ENCODE measurements at places on chromosomes 6 and 20.

- no peak for DNase-seq
These were observed 4.5 kb upstream of the GATA5 start for GRCh38 chr20:62480318-62480717.

DNA sequence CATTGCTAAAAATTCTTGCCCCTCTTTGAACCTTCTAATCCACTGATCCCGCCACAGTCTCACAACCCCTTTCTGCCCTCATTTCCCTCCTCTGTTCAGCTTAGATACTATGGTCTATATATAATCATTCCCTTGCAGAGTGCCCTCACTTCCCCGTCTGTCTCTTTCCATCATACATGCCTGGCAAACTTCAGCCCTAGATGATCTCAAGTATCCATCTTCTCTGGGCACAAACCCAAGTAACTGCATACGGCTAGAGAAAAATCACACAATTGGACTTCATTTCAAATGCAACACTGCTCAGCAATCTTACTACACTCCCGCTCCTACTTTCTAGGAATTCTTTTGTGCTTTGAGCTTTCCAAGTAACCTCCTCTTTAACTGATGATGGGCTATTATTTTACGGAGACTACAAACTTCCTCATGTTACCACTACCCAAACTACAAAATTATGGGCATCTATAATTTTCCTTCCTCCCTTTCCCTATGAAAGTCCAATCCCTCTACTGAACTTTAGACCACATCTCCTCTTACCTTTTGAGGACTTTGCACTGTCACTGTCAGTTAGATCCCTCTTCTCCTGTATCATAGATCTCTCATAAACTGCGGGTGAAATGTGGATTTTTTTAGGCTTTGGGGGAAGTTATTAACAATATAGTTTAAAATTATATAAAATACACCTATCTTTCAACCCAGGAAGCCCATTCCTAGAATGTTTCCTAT lies 135.6 kb downstream of the BTBD9 start:
- no peak for DNase-seq

- DNase-seq = no peak
These were observed 114.1 kb upstream of the HDDC2 start for GRCh38 chr6:125415913-125416312.

DNA sequence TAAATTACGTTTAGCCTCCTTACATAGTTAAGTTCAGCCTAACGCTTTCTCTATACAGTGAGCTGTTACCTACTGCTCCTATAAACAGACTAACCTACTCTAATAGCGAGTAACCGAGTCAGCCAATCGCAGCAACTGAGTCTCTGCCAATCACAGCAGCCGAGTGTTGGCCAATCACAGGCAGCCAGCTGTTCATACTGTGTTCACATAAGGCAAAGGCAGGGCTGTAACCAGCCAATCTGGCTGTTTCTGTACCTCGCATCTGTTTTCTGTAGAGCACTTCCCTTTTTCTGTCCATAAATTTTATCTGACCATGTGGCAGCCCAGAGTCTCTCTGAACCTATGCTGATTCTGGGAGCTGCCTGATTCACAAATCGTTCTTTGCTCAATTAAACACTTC lies 263.9 kb upstream of the JARID2 start:
- no peak for DNase-seq

DNA sequence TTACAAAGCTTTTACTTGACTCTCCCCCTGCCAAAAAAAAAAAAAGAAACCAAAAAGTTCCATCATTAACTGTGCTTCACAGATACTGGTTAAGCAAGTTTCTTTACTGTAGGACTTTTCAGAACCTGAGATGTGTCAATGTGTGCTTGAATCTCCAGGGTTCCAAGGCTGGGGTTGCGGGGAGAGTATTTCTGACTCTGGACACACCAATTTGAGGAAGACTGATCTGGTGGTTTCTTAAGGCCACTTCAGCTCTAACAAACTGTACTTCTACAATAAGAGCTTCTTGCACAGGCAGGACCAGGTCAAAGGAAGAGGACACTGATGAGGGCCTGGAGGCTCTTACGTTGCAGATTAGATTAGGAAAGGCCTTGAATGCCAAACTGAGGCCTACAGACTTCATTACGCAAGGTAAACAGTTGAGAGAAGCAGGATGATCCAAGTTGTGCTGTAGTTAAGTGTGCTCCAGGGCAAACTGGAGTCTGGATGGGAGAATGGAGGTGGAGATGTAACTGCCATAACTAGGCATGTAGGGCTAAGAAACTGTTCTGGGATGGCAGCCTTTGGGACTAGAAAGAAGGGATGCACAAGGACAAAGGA lies 24.4 kb downstream of the COMMD7 start:
- no peak for DNase-seq

DNA sequence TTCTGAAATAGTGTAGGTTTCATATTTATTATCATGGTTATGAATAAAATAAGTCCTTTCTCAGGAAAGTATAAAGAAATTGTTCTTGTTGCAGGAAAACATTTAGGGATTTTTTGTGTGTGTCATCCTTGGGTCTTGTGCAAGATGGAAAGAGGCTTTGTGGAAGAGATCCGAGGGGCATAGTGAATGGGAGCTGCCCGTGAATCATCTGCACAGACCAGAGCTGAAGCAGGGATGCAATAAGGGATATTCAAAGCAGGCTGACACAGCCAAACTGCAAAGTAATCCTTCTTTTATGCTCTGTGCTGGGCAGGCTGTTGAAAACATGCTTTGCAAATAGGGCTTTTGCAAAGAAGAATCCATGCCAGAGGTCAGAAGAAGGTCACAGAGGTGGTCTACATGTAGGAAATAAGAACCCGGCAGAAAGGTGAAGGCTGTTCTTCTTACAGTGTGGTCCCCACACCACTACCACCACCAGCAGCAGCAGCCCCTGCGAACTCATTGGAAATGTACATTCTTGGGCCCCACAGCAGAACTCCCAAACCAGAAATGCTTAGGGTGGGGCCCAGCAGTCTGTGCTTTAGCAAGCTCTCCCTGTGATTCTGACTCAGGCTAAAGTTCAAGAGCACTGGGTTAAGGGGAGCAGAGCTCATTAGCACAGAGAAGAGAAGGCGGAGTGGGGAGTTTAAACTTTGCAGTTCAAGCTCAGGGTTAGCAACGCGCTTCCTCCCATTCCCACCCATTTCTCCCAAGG lies 237.6 kb downstream of the QKI start:
- DNase-seq = no peak

GRCh38 chr6:102300350-102300749 lies 906.8 kb downstream of the GRIK2 start:
- no peak for DNase-seq

GRCh38 chr20:32610472-32611218 lies 25.5 kb upstream of the NOL4L start:
- DNase-seq = no peak

- DNase-seq = no peak
These were observed 7.8 kb upstream of the APMAP start for GRCh38 chr20:25000268-25000801.

- peak; percentile 38 for DNase-seq
These were observed 1.1 kb upstream of the SLC22A23 start for GRCh38 chr6:3457710-3458602.

GRCh38 chr20:35503841-35504561 lies 25.5 kb downstream of the C20orf173 start:
- DNase-seq = no peak

DNA sequence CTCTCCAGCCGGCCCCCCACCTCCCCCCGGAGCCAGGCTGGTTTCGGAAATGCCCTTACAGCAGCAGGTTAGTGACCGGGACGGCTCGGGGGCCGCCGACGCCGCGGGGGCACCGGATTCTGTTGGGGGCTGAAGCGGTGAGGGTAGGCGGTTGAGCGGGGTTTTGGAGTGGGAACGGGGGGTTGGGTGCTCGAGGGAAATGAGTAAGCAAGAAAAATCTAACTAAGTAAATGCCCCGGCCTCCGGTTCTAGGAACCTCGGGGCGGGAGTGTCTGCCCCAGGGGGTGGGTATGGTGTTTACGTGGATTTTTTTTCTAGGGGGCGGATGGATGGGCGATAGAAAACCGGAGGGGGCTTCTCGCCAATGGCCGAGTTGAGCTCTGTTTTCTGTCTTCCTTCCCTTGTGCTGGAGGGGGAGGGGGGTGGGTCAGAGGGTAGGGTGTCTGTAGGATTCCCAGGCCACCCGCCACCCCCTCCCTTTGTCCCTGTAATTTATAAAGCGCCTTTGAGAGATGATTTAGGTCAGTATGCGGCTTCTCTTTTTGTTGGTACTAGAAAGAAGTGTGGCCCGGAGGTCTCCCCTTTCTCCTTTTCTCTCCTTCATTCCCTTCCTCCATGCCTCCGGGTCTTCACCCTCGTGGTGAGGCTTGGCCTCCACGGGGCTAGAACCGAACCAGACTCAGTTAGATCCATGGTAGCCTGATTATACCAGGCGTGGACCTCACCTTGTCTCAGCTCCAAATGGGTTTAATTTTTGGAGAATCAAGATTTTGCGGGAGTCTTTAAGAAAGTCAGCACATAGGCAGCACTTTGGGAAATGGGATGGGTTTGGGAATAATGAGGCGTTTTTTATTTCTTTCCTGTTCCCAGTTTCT lies 2.3 kb downstream of the E2F3 start:
- peak; percentile 88 for DNase-seq

- DNase-seq = peak; percentile 27
These were observed 37.4 kb downstream of the ANGPT4 start for GRCh38 chr20:878511-879307.

GRCh38 chr6:9437836-9438235 lies 977.0 kb downstream of the TFAP2A start:
- DNase-seq = no peak

DNA sequence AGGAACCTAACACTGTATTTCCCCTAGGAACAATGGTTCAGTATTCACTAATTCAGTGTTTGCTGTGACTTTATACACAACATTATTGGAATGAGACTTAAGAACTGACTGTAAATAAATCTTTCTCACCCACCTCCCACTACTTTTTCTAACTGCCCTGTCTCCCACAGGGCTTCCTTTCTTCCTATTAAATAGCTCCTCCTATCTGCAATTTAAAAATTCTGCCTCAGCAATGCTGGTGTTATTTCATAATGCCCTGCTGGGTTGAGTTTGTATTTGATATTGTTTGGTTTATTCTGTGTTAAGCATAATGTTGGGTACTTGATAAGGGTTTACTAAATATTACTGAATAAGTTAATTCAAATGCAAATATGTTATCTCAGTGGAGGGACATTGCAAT lies 573.1 kb upstream of the RNF217 start:
- no peak for DNase-seq

- DNase-seq = no peak
These were observed 37.0 kb upstream of the PXDC1 start for GRCh38 chr6:3788408-3789017.

DNA sequence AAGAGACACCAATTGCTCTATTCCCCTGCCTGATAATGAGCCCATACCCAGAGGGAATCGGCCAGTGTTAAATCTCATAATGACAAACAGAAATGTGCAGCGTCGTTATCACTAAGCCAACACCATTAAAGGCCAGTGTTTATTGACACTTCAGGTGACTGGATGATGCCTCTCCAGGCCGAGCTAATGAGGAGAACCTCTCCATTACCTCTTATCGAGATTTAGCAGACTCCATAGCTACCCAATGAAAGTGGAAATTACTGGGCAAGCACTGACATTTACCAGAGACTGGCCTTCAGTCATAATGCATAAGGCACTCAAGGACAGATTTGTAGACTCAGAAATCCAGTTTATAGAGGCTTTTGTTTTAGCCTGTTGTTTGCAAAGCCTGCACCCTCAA lies 669.5 kb downstream of the MAFB start:
- DNase-seq = no peak

- DNase-seq = no peak
These were observed 22.5 kb downstream of the THBS2 start for GRCh38 chr6:169230946-169231789.

DNA sequence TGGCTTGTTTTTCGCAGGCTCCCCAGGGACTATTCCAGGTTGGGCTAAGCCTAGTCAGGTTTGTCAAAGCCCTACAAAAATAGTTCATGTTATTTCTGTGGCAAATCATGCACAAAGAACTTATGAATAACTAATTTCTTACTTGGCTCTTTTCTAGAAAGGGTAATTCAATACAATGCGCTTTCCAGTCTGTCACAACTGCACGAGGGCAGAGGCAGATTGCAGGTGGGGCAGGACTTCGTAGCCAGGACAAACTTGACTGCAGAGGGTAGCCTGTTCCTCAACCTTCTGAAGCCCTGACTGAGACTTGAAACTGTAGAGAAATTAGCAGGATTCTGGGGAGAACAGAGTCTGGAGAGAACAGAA lies 253.5 kb downstream of the QKI start:
- DNase-seq = no peak

- no peak for DNase-seq
These were observed 94.4 kb downstream of the NCOA3 start for GRCh38 chr20:47596003-47596571.

DNA sequence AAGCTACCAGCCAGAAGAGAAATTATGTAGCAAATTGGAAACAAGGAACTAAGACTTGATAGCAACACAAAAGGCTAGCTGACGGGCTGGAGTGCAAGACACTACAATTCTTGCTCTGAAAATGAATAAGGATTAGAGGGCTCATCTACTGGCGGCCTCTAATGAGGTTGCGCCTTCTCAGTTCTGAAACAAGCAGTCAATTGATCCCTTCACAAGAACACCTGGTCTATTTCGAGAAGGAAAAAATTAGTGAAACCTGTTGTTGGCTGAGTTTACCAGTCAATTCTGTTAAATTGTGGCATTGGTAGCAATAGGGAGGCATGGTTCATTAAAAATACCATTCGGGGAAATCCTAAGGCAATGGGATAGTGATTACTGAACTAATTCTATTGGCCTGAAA lies 74.8 kb upstream of the JARID2 start:
- no peak for DNase-seq

- no peak for DNase-seq
These were observed 13.6 kb upstream of the PHACTR2 start for GRCh38 chr6:143664171-143664570.

GRCh38 chr6:168700880-168701279 lies 259.9 kb downstream of the SMOC2 start:
- DNase-seq = no peak

DNA sequence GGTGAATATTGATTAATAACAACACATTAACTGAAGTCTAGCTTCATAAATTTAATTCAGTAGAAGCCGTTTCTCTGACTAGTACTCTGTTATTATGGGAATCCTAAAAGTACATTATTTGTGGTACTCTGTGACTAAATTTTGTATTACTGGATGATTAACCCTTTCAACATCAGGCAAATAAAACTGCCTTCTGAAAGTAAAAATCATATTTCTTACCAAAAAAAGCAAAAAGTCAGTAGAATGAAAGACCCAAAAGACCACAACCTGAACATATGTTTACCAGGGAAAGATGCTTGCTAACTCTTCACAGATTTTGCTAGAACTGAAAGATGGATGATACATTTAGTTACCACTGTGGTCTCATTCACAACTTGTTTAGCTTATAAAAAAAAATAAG lies 73.2 kb downstream of the AHI1 start:
- no peak for DNase-seq
